IPS DF 6.9 (cell line): ENCODE measurements at places on chromosomes 1 and 21.

DNA sequence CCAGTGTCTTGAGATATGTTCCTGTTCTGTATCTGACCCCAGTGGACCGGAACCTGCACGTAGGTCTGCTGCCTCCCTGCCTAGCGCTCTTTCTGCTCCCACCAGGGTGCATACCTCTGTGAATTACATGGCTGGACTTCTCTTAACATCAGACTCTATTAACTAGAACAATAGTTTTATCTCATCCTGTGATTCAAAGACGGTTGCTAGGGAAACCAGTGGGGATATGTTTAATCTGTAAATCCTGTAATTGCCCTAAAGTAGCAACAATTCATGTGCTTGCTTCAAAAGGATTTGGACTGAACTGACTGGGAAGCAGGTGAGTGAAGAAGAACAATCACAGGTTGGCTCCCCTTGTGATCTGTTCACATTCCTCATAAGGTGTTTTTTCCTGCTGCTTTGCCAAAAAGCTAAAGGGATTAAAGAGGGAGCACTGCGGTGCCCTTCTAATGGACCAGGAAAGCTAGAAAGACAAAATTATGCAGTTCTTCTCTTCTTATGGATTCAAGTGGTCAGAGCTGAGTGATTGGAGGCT lies 52.7 kb upstream of the DIRAS3 start:
- no peak for DNase-seq

GRCh38 chr1:70706381-70707037 lies 295.4 kb downstream of the CTH start:
- DNase-seq = no peak

DNA sequence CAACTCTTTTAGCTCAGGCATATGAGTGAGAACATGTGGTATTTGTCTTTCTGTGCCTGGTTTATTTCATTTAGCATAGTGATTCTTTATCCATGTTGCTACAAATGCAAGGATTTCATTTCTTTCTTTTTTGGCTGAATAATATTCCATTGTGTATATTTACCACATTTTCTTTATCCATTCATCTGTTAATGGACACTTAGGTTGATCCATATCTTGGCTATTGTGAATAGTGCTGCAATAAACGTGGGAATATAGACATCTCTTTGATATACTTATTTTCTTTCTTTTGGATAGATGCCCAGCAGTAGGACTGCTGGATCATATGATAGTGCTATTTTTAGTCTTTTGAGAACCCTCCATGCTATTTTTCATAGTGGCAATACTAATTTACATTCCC lies 30.8 kb downstream of the ASB17 start:
- no peak for DNase-seq

- DNase-seq = no peak
Measured at GRCh38 chr1:214476229-214476985, 75.0 kb downstream of the PTPN14 start.

DNA sequence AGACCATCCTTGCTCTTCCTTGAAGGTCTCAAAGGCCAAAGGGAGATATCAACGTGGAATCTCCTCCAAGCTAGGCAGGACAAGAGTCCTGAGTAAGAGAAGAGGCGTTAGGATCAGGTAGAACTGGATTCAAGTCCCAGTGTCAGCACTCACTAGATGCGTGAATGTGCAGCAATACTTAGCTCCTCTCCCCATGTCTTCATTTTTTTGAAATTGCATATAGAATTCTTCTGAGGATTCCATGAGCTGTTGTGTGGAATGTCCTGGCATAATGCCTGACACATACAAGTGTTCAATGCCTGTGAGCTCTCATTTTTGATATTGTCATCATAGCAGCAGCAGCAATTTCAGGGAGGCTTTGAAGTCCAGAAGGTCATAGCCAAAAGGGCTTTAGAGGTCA lies 333.2 kb downstream of the KCNH1 start:
- DNase-seq = no peak

DNA sequence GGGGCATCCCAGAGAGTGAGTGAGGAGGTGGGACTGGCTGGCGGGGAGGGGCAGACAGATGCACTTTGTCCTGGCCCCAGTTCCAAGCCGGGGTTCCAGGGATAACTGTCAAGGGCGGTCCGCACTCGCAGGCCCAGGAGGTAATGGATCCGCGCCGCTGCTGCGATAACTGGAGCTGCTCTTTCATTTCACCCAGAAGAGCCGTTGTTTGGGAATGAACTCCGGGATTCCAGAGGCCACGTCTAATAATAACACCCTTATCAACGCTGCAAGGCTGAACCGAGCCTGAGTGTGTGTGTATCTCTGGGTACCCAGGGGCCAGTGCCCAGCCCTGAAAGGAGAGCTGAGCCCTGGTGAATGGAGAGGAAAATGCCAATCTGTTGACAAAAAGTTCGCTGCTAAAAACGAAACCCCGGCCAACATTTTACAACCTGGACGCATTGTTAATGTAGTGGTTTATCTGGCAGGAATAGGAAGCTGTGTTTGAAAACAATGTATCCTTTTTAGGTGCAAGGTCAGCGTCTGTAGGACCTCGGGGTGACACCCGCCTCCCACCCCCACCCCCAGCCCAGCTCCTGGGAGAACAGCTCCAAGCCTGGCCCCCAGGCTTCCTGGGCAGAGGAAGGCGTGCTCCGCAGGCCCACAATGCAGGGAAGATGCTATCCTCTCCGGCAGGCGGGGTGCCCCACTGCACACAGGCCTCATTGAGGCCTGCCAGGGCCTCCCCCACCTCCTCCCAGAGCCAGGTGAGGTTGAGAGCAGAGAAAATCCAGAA lies 119.7 kb downstream of the PROX1 start:
- DNase-seq = no peak

GRCh38 chr1:87061742-87062156 lies 147.3 kb downstream of the HS2ST1 start:
- no peak for DNase-seq

DNA sequence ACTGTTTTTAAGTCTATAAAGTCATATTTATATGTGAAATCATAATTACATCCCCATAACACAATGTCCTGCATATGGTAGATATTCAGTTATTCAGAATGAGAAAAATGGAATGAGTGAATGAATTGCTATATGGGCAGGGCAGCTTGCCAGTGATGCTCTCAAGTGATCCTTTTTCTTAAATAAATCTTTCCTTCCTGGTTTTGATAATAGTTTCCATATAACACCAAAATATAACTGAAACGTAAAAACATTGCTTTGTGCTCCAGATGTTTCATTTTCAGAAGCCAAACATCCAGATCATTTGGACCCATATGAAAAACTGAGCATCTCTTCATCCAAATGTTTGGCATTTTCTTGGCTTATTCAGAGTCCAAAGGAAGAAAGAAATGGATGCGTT lies 30.2 kb upstream of the RGS8 start:
- no peak for DNase-seq

DNA sequence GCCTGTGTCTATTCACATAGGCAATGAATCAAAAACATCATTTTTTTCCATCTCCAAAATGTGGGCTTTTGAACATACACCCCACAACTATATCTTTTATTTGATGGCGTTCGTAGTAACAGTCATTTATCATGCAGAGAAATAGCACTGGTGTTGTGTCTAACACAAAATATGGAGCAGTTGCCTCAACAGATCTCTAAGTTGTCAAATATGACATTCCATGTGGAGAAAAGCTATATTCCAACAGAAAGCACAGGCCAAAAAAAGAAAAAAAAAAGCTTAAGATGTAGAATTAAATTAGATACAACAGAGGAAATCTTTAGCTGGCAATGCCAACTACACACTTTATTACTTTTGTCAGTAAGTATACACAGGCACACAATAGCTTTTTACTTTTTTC lies 411.7 kb downstream of the BRINP3 start:
- no peak for DNase-seq

DNA sequence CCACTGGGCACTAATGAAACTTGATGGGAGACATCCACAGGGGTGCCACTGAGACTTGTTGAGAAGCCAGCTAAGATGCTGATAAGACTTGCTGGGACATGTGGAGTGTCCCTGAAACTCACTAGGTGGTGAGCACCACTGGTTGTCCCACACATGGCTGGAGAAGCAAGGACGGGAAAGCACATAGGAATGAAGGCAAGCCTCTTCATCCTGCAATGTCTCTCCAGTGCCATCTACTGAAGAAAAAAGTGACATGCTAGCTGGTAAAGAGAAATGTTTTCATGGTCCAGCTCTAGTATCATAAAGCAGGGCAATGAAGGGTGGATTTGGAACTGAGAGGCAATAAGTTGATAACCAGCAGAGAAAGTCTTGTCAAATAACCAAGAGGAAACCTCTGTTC lies 283.0 kb downstream of the PAPPA2 start:
- no peak for DNase-seq
